Sigmoid colon (tissue), 7 donors: ENCODE measurements at places on chromosomes 16 and 17. TPM values are rescaled to one million over a fixed set of nuclear protein-coding genes. Genes with fewer than 3 reads are reported as not detected.

The HP gene
- 3.6 TPM for total RNA-seq

The CCL16 gene
- not detected for total RNA-seq

The NRN1L gene
- total RNA-seq: not detected

The KRTAP9-4 gene
- not detected for total RNA-seq

The PRAC1 gene
- not detected for total RNA-seq

The RNF43 gene
- total RNA-seq: 0.28 TPM

The CLEC19A gene
- total RNA-seq: not detected

The SOCS7 gene
- total RNA-seq: 16.0 TPM

The PRDM7 gene
- total RNA-seq: not detected

The GLIS2 gene
- total RNA-seq: 11.9 TPM

The PRSS8 gene
- total RNA-seq: not detected

The ZG16 gene
- not detected for total RNA-seq

The PSMB3 gene
- total RNA-seq: 198 TPM

The TRAPPC2L gene
- 30.7 TPM for total RNA-seq

The NOL11 gene
- total RNA-seq: 28.5 TPM

The NEUROD2 gene
- 0.33 TPM for total RNA-seq

The SP6 gene
- total RNA-seq: not detected

The CBLN1 gene
- under 0.01 TPM for total RNA-seq

The NPIPB9 gene
- not detected for total RNA-seq

The MAP2K6 gene
- total RNA-seq: 9.7 TPM

The EXOC3L1 gene
- 1.1 TPM for total RNA-seq

The C16orf95 gene
- total RNA-seq: 1.9 TPM

The CD300LB gene
- total RNA-seq: 0.55 TPM

The ZP2 gene
- total RNA-seq: not detected

The DNAH2 gene
- total RNA-seq: not detected

The TMEM92 gene
- total RNA-seq: not detected

The NBR1 gene
- total RNA-seq: 77.5 TPM

The PRAC2 gene
- total RNA-seq: not detected

The KRT33B gene
- not detected for total RNA-seq

The HIGD1B gene
- 2.5 TPM for total RNA-seq

The PPP1R27 gene
- total RNA-seq: not detected

The KLHL36 gene
- total RNA-seq: 42.1 TPM
